A549 (cell line): ENCODE measurements at places on chromosomes 16 and 17.

DNA sequence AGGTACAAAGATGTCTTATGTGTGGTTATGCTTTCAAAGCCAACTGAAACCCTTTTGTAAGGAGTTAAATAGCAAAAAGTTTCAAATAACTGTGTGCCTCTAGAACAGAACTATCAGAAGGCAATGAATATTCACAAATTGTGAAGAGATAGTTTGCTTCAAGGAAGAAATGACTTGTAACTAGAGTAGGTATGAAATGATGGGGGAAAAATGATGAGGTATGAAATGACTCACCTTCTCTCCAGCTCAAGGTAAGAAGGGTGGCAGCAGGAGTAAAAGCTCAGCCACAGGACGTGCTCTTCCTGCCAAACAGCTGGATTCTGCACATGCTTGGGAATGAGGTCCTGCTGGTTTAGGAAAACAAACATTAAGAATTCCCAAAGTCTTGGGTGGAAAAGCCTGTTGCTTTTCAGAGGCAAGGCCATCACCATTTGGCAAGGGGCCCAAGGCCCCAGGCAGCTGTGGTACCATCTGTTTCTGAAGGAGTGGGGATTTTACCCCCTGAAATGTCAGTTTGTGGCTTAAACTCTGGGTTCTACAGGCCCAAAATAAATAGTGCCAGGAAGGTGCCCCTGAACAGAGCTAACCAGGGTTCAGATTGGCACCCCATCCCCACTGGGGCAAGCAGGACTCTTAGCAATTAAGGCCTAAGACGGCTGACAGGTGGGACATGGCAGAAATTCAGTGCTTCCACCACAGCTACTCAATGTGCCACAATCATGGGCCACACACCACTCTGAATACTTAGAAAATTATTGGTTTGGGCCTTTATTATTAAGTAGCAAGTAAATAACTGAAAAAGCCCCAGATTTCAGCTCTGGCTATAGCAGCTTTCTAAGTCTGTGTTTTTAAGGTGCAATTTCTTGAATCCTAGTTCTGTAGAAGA, 13.3 kb downstream of the HERPUD1 start:
- DNase-seq = no peak

- no peak for DNase-seq
Measured at GRCh38 chr17:73719588-73720071, 75.4 kb upstream of the SDK2 start.

GRCh38 chr16:22693638-22694340, 120.2 kb upstream of the HS3ST2 start:
- DNase-seq = no peak

DNA sequence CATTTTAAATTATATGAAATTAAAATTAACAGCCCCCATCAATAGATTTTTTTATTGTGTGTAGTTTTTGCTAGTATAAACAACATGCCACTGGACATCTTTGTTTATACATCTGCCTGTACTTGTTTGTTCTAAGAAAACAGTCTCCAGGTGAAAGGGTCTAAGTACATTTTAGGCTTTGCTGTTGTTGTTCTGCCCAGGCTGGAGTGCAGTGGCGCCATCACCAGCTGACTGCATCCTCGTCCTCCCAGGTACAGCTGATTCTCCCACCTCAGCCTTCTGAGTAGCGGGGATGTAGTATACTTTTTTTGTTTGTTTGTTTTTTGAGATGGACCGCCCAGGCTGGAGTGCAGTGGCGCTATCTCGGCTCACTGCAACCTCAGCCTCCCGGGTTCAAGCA, 25.5 kb downstream of the C17orf58 start:
- no peak for DNase-seq

- no peak for DNase-seq
Measured at GRCh38 chr17:80833952-80834892, 157.4 kb upstream of the CHMP6 start.
